Stimulated activated CD8-positive, alpha-beta memory T cell treated with anti-CD3 and anti-CD28 coated beads, Interleukin-15, amount 100 ng/mL, for 48 hours (primary cell): ENCODE measurements at places on chromosomes 1 and 21.

DNA sequence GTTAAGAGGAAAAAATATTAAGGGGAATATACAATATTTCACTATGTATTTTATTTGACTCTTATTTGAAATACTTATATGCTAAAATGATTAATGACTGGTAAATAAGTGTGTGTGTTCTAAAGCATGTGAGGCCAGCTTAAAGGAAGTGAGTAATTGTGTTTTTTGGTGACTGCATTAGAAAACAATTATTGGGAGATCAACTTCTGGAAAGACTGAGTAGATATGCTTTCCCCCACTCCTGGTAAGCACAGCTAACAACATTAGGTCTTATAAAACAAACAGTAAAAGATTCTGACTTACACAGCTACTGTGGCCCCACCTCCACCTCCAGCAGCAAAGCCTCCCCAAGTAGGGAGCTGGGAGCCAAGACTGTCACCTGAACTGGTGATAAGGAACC, 403.0 kb downstream of the SRGAP2C start:
- no peak for DNase-seq

DNA sequence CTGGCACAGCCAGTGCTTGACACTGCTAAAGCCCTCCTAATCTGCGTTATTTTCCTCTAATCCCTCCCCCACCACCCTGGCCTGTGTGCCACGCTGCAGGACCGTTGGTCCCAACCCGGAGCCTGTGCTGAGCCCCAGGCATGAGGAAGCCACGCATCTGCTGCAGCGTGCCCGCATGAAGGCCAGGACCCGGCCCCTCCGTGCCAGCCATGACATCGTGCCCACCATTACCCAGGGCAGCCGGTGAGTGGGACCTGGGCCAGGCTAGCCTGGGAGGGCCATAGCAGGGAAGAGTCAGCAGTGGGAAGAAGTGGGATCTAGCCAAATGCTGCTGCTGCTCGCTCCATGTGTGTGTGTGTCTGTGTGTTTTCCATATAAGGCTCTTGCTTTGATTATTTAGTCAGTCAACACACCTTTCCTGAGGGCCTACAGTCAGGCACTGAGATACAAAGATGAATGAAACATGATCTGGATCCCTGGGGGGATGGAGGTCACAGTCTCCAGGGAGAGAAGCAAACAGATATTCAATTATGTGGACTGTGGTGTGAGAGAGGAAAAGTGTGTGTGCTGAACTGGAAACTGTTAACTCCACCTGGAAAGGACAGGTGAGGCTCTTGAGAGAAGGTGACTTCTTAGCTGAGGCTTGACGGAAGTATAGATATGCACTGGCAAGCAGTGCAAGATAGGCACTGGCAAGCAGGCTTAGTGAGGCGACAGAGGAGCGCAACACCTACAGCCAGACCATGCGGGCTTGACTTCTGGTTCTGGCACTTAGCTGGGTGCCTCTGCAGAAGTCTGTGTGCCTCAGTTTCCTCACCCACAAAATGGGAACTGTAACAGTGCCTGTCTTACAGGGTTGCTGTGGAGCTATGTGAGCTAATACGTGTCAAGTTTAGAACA, 15.9 kb downstream of the KIAA1614 start:
- DNase-seq: no peak

- DNase-seq: no peak
These were observed 2.6 kb downstream of the CLCA1 start for GRCh38 chr1:86471291-86471690.

DNA sequence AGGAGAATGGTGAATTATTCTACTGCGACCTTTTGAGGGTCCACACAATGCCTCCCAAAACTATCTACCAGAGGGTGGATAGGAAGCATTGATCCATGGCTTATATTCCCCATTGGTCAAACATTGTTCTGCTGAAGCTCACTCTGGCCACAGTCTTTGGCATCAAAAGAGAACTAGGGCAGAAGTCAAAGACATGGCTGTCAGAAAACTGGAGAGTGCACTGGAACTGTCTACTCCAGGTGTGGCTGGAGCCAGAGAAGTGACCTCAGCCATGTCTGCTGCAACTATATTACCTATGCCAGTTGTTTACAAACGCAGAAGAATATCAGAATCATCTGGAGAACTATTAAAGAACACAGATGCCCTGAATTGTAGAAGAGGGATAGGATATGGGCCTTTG, 238.7 kb upstream of the USP25 start:
- no peak for DNase-seq

DNA sequence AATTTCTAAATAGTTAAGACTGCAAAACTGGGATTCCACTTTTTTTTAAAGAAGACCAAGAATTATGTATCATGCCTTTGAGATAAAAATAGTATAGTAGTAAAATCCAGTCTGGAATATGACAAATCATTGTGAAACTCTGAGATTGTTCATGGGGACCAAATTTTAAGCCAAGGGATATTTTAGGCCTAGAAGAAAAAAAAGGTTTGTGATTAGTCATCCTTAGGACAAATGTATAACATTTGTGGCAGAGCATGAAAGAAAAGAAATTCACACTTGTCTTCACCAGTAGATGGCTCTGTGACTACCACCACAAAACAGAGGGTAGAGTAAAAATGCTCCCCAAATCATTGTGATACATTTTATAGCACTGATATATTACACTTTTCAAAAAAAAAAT, 226.1 kb downstream of the KCTD3 start:
- no peak for DNase-seq

- no peak for DNase-seq
These were observed 5.0 kb upstream of the CDC14A start for GRCh38 chr1:100347009-100347966.

DNA sequence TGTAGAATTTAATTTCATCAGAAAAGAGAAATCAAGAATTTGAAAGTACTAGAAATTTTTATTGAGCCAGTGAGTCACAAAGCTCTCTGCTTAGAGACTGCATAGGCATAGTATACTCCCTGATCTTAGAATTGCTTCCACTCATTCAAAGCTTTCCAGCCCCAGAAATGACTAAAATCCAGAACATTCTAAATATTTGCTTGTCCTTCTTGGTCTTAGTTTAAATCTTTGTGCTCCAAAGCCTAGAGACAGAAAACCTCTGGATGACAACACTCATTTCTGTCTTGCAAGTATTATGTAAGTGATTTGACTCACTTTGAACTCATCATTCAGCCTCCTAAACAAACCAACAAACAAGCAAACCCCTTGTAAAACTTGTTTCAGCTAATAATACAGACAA, 74.2 kb downstream of the PTPRC start:
- no peak for DNase-seq
